ENCODE measurements at places on chromosomes 7 and 10.

DNA sequence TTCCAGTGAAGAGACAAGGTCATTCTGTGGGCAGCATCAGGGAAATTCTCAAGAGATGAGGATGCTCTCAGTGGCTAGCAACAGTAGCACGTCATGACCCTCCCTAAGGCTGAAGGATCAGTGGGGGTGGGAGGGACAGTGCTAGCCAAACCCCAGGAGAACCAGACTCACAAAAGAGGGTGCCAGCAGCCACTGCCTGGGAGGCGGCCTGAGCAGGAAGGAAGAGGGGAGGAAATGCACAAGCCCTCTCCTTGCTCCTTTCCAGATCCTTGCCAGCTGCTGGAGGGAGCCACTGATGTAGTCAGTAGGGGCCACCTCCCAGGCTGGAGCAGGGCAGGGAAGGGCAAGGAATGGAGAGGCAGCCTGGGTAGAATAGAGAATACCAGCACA lies 302.7 kb downstream of the RPS24 start:
- DNase-seq = no peak

DNA sequence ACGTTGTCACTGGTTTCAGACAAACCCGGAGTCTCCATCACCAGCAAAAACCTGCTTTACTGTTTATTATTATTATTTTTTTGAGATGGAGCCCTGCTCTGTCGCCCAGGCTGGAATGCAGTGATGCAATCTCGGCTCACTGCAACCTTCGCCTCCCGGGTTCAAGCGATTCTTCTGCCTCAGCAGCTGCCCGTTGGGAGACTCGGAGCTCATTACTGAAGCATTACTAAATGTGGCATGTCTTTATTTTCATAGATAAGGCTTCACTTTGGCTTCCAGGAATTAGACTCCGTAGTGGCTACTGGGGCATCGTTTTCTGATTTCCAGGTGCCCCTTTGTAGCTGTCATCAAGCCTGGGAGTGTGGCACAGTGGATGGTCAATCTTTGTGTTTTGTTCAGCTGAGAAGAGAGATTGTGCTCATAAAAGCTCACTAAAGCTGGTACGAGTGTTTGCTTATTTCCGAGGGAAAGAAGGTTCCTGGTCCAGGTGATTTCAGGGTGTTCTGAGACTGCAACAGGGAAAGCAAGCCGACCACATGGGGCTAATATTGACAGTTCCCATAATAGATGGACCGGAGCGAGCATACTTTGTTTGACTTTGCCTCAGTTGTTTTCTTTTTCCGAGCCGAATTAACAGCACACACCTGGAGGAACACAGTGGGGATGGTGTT lies 163.1 kb downstream of the CAMK1D start:
- DNase-seq = no peak

- no peak for DNase-seq
Measured at GRCh38 chr7:132656846-132657776, 80.8 kb upstream of the PLXNA4 start.

DNA sequence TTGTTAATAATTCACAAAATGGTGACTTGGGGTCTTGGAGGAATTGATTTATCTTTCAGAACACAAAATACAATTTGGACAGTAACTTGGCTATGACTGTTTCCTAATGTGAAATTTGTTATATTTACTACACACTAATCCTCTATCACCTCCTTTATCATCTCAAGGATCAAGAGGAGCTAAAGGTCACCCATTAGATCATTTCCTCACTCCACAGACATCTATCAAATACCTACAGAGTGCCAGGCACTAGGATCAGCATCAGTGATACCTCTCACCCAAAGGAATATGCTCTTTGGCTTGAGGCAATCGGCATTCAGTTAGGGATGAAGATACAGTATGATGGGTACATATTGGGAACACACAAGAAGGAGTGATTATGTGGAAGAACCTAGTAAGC lies 132.1 kb downstream of the INHBA start:
- no peak for DNase-seq

- no peak for DNase-seq
Measured at GRCh38 chr7:126368-126767, 66.0 kb upstream of the FAM20C start.

GRCh38 chr7:17242504-17242903 lies 55.9 kb upstream of the AHR start:
- no peak for DNase-seq

- no peak for DNase-seq
Measured at GRCh38 chr10:95247881-95248583, 42.8 kb downstream of the PDLIM1 start.

Data from right hindlimb (tissue), 1 donor.